ENCODE measurements at places on chromosomes 12 and 14.

GRCh38 chr14:103298620-103299019, 35.4 kb upstream of the EIF5 start:
- no peak for DNase-seq

DNA sequence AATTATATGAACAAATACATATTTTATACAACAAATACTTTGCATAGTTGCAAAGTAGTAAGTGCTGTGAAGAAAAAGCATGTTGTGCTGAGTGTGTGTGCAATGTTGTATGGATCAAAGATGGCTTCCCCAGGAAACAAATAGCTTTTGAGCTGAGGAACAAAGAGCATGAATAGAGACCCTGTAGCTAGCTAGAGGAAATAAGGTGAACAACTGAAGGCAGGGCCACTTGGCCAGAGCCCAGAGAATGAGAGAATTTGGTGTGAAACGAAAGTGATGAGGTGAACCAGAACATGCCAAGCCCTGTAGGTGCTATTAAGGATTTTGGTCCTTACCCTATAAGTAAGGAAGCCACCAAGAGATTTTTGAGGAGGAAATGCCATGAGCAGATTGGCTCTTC, 17.1 kb downstream of the DYRK2 start:
- no peak for DNase-seq

GRCh38 chr14:95901054-95901453, 24.4 kb downstream of the TUNAR start:
- DNase-seq: no peak

DNA sequence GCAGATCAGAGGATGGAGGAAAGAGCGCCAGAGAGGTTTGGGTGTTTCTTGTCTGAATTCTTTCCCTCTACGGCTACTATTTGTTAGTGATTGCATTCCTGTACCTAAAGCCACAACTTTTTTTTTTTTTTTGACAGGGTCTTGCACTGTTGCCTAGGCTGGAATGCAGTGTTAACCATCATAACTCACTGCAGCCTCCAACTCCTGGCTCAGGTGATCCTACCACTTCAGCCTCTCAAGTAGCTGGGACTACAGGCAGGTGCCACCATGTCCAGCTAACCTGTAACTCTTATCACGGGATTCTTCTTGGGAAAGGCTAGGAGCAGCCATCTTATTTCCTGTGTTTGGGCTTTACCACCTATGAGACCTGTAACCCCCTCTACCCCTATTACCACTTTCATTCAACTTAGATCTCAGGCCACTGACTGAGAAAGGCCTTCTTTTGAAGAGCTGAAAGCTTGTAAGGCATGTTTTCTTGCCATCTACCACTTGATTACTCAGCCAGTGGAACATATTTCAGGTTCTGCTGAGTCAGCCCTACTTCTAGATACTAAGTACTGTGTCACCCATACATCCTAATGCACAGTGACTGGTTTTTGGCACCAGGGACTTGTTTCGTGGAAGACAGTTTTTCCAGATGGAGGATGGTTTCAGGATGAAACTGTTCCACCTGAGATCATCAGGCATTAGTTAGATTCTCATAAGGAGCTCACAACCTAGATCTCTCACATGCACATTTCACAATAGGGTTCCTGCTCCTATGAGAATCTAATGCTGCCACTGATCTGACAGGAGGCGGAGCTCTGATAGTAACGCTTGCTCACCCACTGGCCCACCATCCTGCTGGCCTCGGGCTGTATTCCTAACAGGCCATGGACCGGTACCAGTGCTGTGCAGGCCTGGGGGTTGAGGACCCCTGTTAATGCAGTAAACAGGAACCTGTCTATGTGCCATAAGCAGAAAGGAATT, 6.9 kb downstream of the VEZT start:
- DNase-seq: no peak

GRCh38 chr14:31419967-31420318, 407 bp downstream of the HEATR5A start:
- peak; percentile 80 for DNase-seq

DNA sequence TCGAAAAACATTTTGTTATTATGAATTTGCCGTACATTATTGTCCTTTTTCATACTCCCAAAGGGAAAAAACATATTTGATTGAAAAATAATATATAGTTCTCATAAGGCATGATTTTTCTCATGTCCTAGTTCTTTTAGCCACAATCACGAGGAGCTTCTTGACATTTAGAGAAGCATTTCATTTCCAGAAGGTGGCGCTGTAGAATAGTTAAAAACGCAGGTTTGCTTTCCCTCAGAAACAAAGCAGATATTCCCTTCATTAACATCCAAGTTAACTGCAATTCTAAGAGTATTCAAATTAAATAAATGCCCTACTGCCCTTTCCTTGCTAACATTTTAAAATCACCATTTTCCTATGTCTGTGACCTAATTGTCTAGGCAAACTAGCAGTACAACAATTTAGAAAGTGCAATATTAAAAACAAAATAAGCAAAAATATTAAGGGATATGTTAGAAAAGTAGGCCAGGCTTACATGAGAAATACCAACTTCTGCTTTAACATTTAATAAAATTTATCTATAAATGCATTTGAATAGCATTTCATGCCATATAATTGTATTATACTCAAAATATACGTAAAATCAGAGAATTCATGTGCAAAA, 10.9 kb upstream of the PIK3C2G start:
- DNase-seq: peak; percentile 40

- no peak for DNase-seq
Measured at GRCh38 chr12:92971859-92972524, 42.9 kb upstream of the EEA1 start.

- DNase-seq: no peak
Measured at GRCh38 chr14:67806246-67806645, 10.1 kb downstream of the ZFYVE26 start.

DNA sequence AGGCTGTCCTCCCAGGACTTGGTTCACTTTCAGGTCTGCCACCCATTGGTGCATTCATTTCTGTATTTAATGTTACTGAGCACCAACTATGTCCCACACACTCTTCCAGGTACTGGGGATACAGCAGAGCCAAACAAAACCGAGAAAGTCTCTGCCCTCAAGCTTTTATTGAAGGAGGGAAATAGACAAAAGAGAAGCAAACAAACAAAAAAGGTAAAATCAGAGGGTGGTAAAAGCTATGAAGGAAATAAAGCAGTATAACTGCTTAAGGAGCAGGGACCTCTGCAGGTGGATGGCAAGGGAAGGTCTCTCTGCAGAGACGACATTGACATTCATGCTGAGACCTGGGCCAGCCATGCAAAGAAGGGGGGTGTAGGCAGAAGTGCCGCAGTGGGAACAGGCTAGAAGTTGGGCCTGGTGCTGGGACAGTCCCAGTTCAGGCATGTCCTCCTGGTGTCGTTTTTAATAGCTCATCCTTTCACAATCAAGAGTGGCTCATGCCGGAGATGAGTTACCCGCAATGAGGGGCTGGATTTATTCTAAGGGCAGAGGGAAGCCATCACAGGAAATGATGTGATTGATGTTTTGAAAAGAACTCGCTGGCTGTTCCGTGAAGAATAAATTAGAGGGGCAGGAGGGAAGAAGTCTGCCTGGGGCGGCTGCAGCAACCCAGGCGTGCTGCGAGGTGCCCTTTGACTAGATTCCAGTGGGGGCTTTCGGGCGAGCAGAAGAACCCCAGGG, 72.8 kb downstream of the IRF2BPL start:
- no peak for DNase-seq

DNA sequence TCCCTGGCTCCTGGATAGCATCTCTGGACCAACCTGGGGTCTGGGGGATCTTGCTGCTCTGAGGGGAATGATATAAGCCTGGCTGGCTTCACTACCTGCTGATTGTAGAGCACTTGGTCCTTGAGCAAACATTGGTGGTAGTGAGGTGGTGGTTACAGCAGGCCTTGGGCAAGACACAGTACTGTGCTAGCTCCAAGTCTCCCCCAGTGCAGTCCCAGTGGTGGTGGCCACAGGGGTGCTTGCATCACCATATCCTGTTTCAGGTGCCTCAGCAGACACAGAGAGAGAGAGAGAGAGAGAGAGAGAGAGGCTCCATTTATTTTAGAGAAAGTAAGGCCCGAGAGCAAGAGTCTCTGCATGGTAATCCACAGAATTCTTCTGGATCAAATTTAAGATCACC, 186.3 kb downstream of the MYRFL start:
- no peak for DNase-seq

DNA sequence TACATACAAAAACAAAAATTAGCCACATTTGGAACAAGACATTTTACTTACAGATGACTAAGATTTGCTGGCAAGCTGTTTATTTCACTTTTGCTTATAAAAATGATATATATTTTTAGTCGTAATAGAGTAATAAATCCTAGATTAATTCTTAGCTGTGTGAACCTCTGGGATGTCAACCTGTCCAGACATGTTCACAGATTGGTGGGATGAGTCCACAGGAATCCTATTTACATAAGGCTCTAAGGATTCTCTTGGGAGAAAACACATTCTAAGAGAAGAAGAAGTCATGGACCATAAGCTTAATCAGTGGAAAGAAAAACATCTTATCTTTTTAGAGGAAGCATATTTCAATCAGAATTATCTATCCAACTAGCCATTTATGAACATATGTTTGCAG, 797.4 kb downstream of the C12orf50 start:
- no peak for DNase-seq

GRCh38 chr12:9880532-9881078, 684 bp upstream of the KLRF2 start:
- no peak for DNase-seq

DNA sequence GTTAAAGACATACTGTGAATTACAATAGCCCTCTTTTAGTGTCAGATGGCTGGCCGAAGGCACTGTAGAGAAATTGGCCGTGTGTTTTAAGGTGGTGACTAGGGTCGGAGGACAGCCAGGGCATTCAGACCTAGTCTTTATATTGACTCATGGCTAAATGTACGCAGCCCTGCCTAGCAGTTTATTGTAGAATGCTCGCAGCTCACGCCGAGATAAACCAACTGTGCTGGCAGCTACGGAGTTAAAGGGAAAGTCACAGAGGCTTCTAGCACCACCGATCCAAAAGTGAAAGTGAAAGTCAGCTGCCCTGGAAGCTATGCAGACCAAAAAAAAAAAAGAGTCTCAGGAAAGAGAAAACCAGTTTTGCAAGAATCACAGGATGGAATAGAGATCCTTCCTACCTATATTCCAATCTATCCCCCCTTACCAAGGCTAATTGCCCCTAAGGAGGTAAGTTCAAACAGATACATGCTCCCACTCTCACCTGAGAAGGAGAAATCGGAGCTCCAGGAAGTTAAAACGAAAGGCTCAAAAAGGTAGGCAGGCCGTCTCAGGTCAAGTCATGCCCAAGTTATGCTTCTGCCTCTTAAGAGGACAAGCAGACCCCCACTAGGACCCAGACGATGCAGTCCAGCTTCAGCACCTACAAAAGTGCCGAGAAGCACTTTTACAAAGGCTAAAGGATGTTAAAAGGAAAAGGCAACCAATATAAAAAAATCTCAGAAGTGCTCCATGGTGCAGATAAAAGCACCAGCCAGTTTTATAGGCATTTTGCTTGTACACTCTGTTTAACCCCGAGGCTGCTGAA, 24.8 kb downstream of the KLRK1 start:
- peak; percentile 87 for DNase-seq

DNA sequence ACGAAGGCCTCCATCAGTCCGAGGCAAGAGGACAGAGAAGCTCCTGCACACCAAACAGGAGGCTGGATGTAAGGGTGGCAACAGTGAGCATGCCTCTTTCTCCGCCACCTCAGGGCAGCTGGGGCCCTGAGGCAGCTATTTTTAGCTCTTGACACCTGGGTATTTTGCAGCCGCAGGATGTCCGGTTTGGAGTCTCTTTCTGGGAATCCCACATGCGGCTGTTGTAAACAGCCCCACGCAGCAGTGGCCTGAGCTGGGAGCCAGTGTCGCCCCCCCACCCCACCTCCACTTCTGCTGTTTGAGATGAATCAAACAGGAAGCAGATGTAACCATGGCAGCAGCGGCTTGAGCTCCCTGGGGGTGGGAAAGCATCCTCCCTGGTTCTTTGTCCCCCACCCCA, 11.7 kb downstream of the HDAC7 start:
- no peak for DNase-seq

- DNase-seq: no peak
Measured at GRCh38 chr12:29176941-29177340, 27.9 kb downstream of the FAR2 start.

DNA sequence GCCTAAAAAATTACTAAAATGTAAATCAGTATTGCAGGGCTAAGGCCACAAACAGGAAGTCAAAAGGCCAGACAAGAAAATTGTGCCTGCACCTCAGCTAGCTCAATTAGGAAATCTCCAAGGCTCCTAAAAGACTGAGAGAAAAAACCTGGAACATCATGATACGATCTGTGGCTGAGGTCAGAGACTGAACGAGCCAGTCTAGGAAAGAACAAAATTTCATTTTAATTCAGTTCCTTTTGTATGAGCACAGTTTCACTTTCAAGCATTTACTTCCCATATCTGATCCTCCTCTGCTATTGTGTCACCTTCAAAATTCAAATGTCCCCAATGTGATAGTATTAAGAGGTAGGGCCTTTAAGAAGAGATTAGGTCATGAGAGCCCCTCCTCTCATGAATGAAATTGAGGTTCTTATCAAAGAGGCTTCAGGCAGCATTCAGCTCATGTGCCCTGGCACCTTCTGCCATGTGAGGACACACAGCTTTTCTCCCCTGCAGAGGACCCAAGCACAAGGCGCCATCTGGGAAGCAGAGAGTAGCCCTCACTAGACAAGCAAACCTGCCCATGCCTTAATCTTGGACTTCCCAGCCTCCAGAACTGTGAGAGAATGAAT, 14.8 kb downstream of the PRKAB1 start:
- DNase-seq: no peak

GRCh38 chr14:94101748-94102147, 8.8 kb upstream of the IFI27 start:
- DNase-seq: no peak

GRCh38 chr12:49033611-49034285, 15.2 kb upstream of the PRKAG1 start:
- no peak for DNase-seq

GRCh38 chr14:35696119-35696518, 113.0 kb downstream of the RALGAPA1 start:
- DNase-seq: no peak

GRCh38 chr14:22194664-22195063, 394.4 kb downstream of the DAD1 start:
- DNase-seq: no peak

DNA sequence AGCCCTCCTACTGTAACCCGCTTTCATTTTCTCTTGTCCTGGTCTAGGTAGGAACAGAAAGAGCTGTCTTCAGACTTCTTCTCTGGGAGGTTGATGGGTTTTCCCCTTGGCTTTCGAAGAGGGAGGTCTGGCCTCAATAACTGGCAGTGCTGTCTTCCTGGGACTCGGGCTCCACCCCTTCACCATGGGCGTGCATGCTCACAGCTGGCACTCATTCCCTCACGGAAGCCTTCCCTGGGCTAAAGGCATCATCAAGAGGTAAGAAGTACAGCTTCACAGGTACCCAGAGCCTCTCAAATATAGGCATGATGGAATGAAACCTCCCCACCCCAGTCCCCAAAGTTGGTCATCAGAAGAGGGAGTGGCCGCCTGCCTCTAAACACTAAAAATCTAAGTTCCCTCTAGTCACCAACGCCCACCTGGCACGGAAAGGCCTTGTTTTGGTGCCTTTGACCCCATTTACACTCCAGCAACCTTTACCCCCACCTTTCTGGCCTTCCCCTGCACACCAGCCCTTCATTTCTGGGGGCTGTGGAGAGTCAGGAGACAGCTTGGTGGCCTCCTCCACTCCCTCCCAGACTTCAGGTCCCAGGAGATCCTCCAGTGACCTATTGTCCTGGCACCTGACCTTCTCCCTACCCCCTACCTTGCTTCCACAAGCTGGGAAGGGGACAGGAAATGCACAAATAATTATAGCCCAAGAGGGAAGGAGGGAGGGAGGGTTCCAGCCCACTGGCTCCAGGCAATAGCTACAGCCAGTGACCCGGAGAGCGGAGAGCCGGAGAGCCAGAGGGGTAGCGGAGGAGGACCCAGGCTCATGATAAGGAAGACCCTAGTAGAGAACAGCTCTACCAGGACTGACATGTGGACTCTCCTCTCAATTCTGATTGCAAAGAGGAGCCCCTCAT, 2.8 kb downstream of the RAPGEF3 start:
- no peak for DNase-seq
